ENCODE measurements at places on chromosomes 16 and 17.
A peak's percentile ranks its signal among the peaks of the same experiment; 100 is the strongest.

DNA sequence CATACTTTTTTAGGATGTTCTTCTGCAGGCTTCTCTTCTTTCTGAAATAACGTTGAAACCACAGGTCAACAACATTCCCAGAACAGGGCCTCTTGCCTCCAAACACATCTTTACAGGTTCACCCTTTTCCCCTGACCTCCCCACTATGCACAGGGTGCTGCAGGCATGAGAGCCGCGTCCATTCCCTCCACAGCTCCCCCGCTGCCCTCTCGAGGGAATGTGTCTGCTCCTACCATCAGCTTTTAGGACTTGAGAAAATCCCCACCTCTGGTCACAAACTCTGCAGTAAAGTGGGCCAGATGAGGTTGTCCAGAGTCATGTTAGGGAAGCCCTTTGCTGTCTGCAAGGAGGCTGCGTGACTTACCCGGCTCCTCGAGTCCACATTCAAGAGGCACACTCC, 30.5 kb downstream of the DUSP14 start:
- DNase-seq: no peak

DNA sequence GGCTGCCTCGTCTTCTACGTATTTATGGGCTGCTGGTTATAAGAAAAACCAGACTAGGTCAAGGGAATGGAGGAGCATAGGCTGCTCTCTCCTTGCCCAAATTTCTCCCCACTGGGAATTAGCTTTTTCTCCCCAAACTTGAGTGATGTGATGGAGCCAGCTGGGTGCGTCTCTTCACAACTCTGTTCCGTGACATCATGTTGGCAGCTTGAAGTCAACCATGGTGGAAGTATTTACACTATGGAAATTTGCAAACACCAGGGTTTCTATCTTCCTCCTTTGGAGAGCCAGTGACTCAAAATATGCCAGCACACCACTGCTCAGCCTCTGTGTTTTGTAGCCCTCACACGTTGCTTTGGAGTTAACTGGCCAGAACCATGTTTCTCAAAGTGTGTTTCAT, 78.1 kb downstream of the OR1D5 start:
- DNase-seq: no peak

- DNase-seq: no peak
Observed at GRCh38 chr16:82954224-82954929, 327.6 kb downstream of the CDH13 start.

DNA sequence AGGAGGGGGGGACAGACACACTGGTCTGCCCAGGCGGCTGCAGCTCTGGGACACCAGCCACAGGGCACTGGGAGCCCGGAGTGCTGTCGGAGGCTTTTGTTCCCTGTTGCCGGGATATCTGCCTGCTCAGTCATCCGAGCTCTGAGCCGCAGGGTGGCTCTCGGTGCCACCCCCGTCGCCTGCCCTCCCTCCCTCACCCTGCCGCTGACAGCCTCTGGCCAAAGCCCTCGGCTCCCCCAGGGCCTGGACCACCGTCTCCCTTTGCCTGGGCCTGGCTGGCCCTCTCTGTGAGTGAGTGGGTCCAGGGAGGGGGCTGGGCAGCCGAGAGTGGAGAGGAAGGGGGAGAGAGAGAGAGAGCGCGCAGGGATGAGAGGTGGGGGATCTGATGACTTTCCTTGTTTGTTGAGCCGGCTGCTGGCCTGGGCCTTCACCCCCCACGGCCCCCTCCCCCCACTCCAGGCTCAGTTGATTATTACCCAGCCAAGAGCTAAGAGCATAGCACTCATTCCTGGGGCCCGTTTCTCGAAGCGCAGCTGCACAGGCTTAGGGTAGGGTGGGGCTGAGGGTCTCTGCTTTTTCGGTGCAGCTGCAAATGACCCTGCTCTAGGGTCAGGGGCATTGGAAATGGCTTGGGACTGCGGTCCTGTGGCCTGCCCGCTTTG, 2.7 kb downstream of the FOXJ1 start:
- DNase-seq: no peak

GRCh38 chr17:78868391-78868790, 27.8 kb upstream of the USP36 start:
- DNase-seq: no peak

- DNase-seq: no peak
Observed at GRCh38 chr16:57528499-57529390, 7.6 kb downstream of the CCDC102A start.

DNA sequence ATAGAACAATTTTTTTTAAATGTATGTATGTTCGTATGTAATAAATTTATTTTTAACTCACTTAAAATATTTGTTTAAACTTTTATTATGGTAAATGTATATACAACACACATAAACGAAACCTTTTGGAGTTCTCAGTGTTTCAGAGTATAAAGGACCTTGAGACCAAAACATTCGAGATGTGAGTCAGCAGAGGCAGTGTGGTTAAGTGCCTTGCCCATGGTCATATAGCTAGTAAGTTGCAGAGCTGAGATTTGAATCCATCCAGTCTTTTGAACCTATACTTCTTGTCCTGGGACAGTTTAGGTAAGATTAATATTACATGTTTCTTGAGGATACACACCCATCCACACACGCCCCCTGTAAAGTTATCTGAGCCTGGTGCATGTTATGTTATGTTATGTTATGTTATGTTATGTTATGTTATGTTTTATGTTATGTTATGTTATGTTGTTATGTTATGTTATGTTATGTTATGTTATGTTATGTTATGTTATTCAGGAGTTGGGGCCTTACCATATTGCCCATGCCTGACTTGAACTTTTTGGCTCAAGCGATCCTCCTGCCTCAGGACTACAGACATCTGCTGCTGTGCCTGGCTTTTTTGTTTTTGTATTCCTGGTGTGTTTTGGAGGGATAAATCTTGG, 41.8 kb downstream of the TNRC6A start:
- DNase-seq: no peak

DNA sequence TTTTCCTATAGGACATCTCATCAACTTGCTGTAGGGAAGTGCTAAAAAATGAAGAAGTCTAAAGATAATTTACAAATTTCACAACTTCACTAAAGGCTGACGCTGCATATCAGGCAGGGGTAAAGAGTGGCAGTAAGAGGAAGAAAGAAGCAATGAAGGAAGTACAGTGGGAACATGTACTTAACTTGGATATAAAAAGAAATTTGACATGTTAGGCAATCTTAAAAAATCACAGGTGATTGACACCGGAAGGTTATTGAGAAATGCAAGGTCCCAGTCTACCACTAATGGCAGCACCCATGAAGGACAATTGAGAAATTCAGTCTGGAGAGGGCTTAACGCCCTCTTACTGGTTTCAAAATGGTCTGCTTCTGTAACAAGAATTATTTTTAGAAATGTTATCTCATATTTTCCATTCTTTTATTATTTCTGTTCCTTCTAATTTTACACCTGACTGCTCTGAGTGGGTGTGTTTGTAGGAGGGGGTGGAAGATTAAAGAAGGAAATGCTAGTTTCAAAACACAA, 358.1 kb downstream of the KCNJ2 start:
- peak; percentile 11 for DNase-seq

DNA sequence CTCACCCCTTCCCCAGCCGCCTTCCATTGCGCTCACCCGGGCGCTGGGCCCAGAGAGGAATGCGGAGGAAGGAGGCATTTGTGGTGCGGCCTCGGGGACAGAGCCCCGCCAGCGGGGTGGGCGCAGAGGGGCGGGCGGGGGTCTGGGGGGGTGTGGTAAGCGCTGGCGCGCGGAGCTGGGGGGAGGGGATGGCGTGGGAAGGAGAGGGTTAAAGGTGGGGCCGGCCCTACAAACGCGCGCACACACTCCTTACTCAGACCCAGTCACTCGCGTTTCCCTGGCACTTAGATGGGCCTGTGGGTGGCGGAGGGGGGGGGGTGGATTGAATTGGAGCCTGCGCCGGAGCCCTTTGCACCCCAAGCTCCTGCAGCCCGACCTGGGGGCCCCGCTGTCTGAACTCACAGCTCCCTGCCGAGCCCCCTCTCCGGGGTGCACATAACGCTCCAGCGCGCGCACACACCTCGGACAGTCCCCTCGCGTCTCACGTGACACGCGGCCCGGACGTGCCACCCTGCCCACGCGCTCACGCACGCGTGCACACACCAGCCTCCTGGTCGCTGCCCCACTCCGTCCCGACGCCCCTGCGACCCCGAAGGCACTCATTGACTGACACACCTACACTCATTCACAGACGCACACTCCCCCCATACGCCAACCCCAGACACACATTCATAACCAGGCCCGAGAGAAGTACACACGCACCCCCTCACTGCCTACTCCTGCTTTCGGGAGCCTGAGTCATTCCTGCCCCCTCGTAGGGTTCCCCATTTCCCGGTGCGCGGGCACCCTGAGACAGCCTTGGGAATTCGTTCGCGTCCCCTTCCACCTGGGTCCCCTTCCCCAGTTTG, 844 bp downstream of the TBKBP1 start:
- peak; percentile 65 for DNase-seq

GRCh38 chr16:7605812-7606211, 273.2 kb downstream of the RBFOX1 start:
- DNase-seq: no peak

DNA sequence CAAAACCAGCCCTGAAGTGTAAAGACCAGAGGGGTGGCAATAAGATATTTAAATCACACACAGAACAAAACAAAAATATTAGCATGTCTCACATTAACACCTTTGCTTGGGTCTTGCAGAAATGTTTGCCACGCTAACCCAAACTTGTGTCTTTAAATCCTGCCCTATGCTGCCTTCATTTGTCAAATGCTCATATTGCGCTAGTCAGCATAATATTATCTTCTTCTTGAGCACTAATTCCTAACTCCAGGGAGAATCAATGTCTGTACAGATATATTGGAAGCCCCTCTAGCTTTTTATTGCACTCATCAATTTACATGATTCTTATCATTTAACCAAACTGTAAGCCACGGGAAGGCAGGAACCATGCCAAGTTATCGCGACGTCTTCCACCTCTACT, 614.8 kb upstream of the SOX9 start:
- DNase-seq: no peak

GRCh38 chr16:18841833-18842525, 40.6 kb upstream of the ARL6IP1 start:
- no peak for DNase-seq

DNA sequence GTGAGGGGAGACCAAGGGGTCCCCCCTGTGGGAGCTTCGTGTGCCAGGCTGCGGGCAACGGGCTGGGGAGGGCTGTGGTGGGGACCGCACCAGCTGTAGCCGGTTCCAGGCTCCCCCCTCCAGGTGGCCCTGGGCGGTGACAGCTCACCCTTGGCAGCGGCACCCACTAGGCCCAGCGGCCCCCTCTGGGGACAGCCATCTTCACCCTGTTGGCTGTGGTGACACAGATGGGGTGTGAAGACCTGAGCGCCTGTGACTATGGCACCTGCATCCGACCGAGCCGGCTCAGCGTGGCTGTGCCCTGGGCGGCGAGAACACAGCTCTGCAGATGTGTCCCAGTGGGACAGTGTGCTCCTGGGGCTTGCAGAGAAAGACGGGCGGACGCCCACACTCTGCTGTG, 1.1 kb upstream of the C1QTNF8 start:
- DNase-seq: no peak

GRCh38 chr17:78993241-78993956, 13.7 kb upstream of the LGALS3BP start:
- no peak for DNase-seq

DNA sequence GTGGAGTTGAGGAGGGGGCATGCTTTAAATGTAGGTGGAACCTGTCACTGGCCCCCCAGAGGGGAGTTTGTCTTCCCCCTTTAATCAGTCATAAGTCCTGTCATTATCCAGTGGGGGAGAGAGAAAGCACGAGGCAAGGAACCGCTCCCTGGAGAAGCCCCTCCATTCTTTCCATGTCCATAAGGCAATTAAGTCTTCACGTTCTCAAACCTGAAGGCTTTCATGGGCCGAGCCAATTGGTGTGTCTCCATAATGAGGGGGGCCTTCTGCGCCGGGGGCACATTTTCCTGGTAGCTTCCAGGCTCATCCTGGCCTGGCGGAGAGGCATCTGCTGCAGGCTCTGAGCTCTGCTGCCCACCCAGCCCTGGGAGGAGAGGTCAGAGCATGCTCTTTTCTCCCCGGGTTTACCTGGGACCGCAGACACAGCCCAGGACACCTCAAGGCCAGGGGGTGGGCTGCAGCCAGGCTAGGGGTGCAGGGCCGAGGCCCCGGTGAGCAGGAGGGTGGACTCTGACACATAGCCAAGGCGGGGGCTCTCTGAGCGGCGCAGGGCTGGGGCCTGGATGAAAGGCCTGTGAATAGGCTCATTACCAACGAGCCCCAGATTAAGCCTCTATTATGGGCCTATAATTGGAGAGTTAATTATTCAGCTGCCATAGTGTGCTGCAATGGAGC, 42.5 kb downstream of the C16orf78 start:
- no peak for DNase-seq

- no peak for DNase-seq
Observed at GRCh38 chr16:30429418-30429677, 482 bp downstream of the DCTPP1 start.

DNA sequence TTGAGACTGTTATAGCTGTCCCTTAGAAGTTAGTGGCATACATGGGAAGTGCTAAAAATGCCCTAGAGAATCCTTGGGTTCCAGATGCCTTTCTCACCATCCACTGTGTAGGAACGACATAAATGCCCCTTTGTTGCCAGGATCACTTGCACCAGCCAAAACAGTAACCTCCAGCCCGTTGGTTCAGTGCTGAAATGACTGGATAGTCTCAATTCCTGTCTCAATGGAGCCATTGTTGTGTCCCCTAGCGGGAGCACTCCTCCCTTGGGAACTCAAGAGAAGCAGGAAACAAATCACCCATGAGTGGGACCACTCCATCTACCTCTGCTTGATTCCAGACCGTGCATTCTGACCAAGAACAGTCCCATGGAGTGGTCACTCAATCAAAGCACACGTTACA, 23.1 kb downstream of the MPHOSPH6 start:
- DNase-seq: no peak

DNA sequence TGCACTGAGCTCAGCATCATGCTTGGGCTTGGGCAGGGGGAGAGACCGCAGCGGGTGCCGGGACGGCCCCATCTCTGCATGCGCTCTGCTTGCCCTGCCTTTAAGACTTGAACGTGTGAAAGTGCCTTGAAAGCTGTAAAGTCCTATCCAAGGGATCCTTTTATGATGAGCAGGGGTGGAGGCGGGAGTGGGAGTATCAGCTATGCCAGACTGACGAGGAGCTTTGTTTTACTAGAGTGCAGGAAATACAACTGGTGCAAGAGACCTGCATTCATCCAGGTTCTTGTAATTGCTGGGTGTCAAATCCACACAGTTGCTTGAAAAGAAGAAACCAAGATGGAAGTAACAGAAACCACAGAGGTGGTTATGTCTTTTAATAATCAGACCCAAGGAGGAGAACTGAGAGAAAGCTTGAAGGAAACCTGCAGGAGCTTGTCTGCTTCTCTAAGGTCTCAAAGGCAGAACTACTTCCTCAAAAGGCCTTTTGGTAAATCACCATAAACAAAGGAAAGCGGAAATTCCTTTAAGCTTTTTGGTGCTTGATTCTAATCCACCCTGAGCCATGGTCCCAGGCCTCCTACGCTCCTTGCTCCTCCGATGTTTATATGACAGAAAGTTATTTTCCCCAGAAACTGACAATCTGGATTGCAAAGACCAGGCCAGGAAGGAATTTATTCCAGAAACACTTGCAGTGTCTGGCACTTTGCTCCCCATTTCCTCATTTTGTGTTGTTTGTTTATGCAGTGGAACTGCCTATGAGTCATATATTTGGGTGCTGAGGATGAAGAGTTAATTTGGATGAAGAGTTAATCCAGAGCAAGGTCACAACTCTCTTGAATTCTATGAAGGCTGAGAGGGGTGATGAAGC, 51.3 kb upstream of the FBXO47 start:
- DNase-seq: peak; percentile 25

Data from GF-D8 (cell line).